ENCODE measurements at places on chromosomes 3 and 15.

DNA sequence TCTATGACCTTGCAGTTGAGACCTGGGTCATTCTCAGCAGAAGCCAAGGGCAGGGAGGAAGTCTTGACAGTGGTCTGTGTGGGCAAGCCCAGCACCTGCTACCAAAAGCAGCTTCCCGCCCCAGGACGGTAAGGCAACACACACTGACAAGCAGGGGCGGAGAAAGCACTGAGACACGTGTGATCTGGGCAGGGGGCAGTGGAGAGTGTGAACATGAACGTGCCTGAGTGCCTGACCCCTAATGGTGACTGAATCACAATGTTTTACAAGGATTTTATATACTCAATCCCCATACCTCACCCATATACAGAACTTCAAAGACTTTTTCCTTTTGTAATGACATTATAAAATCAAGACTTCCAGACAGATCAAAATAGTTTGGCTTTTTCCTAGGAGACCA, 35.2 kb downstream of the ANP32A start:
- no peak for DNase-seq

DNA sequence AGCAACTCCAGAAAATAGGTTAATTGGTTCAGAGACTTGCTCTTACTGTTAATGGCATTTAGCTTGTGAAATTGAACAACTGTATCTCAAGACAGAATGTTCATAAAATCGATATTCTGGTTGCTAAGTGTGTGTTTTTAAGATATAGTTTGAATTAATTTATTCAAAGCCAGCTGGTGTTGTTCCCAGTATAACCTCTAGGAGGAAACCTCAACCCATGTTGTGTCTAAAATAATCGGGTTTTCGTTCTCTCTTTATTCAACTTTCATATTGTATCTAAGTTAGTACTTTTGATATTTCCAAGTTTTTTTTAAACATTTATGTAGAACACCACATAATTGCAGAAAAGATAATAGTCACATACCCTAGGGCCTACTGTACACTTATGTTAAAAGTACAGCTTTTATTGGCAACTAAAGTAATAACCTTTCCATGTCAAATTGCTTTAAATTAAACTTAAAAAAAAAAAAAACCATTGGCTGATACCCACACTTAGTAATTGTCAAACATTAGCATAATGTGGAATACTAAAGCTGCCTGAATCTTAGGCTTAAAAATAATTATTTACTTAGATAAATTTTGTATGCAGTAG, 90.9 kb downstream of the SAMMSON start:
- peak; percentile 15 for DNase-seq

- no peak for DNase-seq
Measured at GRCh38 chr3:22322861-22323260, 571.9 kb upstream of the ZNF385D start.

DNA sequence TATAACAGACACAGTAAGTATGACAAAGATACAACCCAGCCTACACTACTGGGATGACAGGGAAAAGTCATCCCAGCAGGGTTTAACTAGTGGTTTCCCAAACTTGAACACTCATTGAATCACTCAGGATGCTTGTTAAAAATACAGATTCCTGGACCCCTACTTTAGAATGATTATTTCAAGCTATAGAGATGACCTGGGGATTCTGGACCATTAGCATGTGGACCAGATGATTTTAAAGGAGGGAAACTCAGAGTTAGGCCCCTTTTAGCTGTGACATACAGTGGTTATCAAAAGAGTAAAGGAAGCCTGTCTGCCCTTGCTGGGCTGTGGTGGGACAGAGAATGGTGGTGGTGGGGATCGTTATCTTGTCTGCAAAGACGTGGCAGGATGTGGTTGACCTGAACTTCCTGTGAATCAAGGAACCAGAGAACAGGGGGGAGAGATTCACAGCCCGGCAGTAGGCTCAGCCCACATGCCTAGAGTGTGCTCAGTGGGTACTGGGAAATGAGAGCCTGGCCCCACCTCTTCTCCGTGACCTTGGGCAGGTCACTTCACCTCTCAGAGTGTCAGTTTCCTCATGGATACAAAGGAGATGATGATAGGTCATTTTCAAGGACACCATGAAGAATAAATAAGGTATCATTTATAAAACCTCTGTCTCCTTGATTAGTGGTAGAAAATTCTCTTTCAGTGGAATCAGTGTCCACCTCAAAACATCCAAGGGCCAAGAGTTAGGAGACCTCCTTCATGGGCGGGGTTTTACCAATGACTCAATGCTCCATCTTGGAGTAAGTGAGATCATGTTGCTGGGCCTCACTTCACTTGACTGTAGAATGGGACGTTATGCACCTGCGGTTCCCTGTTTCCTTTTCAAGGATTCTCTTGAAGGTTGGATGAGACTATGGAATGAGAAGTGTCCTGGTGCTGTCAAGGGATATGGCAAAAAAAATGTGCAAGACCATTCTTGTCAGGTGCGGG, 306.5 kb downstream of the RPLP1 start:
- peak; percentile 37 for DNase-seq

DNA sequence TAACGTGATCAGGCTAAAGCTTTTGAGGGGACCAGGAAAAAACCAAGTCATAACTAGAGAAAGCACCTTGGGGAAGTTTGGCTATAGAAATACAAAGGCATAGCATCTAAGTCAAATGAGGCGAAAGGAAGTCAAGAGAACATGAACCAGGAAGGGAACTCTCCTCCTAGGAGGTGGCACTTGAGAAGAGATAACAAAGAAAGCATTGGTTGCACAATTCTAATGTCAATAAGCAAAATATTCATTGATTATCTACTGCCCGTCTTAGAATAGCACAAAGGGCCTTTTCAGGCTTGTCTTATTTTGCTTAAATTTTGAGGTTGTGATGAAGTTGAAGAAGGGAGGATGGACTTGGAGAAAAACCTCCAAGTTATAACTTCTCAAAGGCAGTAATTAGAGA, 73.4 kb downstream of the ALCAM start:
- no peak for DNase-seq

DNA sequence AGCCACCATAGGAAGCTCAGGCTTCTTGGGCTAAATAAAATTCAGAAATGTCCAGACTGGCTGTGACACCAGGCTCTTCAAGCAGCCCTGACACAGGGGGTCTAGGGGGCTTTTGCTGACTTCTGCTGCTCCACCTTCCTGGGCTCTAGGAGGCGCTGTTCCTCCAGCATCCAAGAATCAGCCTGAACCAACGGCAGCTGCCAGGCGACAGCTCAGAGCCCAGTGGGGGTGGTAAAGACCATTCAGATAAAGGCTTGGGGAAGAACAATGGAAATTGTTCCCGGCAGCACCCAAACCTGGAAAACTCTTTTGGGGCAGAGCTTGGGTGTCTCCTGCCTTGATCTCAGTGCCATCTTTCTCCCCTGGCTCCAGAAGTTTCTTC, 21.6 kb upstream of the PSTPIP1 start:
- DNase-seq = peak; percentile 37

Measured in HTR-8/SVneo (cell line).